Esophagus squamous epithelium (tissue), 5 donors: ENCODE measurements at places on chromosomes 1 and 21.
A peak's percentile ranks its signal among the peaks of the same experiment; 100 is the strongest.

DNA sequence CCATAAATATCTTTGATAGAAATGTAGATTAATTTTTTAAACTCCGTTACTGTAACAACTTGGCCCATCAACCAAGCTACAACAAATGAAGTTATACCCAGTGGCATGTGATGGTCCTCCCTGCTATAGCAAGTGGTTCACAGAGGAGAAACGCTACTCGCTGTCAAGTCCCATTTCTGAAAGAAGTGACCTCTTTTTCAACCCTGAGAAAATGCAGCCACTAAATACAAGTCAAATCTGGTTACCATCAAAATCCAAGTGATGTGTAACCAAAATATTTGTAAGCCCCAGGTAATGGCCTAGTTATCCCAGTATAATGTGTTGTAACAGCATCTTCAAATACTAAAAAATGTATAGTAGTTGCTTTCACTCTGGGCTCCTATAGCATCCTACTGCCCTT, 151.8 kb downstream of the MIS18A start:
- DNase-seq: no peak

- no peak for DNase-seq
These were observed 14.3 kb downstream of the LRP8 start for GRCh38 chr1:53313556-53313955.

GRCh38 chr21:39313042-39313570, 326 bp downstream of the BRWD1 start:
- no peak for DNase-seq

- no peak for DNase-seq
These were observed 18.5 kb upstream of the A3GALT2 start for GRCh38 chr1:33339413-33339812.

- no peak for DNase-seq
These were observed 39.9 kb upstream of the KRTAP19-8 start for GRCh38 chr21:31078216-31078615.

DNA sequence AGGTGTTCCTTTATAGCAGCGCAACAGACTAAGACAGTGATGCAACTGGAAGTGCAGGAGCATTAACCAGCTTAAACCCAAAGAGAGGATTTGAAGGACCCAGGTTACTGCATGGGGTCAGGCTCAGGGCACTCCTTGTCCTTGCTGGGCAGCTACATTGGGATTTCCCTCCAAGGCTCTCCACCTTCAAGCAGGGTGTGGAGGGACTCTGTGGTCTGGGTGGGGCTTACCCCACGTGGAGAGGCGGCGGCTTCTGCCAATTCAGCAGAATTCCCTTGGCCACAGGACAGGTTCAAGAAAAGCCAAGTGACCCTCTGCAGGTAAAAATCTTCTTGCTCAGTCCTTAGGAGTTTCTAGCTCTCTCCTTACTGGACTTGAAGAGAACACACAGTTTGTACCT, 6.5 kb downstream of the RRP1B start:
- DNase-seq: no peak

GRCh38 chr1:61054601-61054993, 27.8 kb upstream of the NFIA start:
- DNase-seq: no peak

- DNase-seq: no peak
These were observed 33.7 kb downstream of the EDN2 start for GRCh38 chr1:41450747-41451285.

GRCh38 chr1:155983191-155984024, 5.1 kb upstream of the ARHGEF2 start:
- DNase-seq: no peak

DNA sequence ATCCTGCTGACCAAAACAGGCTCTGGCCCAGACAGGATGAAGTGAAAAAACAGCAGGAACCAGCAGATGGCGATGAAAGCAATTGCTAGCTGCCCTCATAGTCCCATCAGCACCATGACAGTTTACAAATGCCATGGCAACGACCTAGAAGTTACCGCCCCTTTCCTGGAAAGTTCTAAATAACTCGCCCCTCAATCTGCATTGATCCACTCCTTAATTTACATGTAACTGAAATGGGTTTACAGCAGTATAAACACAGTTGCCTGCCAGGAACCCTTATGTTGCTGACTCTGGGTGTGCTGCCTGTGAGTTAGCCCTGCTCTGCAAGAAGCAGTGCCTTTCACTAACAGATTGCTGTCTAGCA, 65.5 kb upstream of the CR1L start:
- DNase-seq: no peak

DNA sequence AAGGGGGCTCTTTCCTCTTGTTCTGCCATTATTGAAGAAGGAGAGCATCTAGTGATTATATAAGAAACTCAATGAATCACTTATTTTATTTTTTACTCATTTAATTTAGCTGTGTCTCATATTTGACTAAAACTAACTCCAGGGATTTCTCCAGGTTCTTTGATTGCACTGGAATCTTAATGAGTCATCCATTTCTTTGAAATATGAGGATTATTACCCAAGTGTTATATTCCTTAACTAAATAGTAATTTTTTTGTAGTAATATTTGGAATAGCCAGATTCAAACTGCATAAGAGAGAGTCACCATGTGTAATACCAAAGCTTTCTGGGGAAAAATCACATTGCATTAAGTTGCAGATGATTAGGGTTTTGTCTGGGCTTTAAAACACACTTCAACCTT, 59.5 kb downstream of the NTMT2 start:
- no peak for DNase-seq

DNA sequence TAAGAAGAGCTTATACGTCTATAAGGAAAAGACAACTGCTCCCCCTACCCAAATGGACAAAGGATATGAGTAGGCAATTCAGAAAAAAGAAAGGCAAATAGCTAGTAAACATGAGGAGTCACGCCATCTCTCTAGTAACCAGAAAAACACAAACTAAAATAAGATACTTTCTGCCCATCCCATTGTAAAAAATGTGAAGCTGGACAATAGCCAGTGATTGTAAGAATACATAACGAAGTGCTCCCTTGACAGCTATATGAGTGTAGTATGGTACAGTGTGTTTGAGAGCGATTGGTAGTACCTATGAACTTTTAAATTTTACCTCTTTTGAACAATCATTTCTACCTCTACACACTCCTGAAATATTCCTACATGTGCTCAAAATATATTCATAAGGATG, 7.5 kb upstream of the GJA8 start:
- DNase-seq: no peak

- DNase-seq: no peak
These were observed 29.4 kb downstream of the SPATA17 start for GRCh38 chr1:217660353-217661062.

DNA sequence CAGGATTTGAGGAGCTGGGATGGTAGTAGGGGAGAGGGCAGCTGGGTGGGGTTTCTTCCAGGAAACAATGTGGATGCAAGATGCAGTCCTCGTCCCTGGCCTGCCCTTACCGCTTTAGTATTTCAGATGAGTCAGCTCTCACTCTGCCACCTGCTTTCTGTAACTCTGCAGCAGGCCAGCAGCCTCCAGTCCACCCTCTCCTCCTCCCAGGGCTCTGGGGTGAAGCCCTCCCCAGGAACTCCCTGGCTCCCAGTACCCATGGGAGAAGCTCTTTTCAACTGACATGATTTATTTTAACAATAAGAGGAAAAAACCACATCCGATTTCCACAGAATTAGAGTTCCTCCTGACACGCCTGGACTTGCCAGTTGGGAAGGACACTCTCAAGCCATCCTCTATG, 39.0 kb upstream of the IL20 start:
- DNase-seq: no peak

DNA sequence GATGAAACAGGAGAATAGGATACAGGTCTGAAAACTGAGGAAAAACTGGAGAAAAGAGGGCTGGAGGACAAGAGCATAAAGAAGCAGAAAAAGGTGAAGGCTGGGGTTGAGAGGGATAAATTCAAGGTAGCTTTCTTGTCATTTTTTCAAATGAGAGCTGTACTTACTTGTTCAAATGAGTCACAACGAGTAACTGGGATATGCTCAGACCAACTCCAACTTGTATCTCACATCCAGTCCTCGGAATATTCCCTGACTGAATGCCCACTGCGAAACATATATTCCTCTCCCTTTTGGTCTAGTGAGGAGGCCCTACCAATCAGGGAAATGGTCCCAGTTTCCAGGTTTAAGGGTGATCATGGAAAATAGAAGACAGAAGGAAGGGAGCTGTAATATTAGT, 343.4 kb downstream of the HHIPL2 start:
- no peak for DNase-seq

- peak; percentile 15 for DNase-seq
These were observed 75.4 kb downstream of the ABCA4 start for GRCh38 chr1:94045465-94046056.

DNA sequence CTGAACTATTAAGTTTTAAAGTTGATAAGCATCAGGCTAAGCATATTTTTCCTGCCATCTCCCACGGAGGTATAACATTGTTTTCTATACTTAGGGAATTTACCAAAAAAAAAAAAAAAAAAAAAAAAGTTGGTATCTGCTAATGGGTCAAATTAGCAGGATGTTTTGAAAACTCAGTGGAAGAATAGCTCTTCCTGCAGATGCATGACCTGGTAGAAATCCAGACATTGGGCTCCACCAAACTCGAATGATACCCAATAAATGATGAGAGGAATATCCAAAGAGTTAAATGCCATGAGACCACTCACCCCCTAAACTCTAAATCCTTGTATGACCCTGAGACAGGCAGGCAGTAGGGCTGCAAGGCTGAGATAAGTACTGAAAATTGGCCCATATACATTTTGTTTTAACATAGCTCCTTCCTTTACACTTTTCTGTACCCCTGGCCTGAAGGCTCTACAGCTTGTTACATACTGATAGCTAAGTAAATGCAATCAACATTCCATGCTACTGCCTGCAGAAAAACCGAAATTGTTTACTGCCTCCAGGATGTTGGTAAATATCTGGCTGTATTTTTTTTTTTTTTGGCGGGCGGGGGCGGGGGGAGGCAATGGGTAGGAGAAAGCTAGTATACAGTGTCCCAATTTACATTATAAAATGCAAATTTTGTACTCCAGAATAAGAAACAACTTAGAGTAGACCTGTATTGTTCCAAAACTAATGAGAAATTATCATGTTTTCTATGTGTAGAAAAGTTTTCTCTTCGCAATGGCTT, 57.6 kb downstream of the NFIA start:
- DNase-seq: no peak

GRCh38 chr1:14300991-14301703, 297.3 kb upstream of the KAZN start:
- DNase-seq: no peak

- no peak for DNase-seq
These were observed 369.7 kb downstream of the RRAGC start for GRCh38 chr1:38489844-38490270.

- DNase-seq: no peak
These were observed 52.6 kb upstream of the EPS8L3 start for GRCh38 chr1:109816175-109816811.
